Hepatic stellate cell (primary cell): ENCODE measurements at places on chromosomes 7 and 10.

GRCh38 chr10:29120216-29120615 is 168.7 kb upstream of the LYZL1 start:
- peak; percentile 19 for DNase-seq

GRCh38 chr7:100895956-100896731 is 456 bp upstream of the ACHE start:
- DNase-seq, result no peak

GRCh38 chr7:91609525-91609924 is 271.0 kb downstream of the MTERF1 start:
- DNase-seq, result no peak

- DNase-seq, result peak; percentile 19
These were observed 383.2 kb upstream of the ZMIZ1 start for GRCh38 chr10:78685466-78686103.

DNA sequence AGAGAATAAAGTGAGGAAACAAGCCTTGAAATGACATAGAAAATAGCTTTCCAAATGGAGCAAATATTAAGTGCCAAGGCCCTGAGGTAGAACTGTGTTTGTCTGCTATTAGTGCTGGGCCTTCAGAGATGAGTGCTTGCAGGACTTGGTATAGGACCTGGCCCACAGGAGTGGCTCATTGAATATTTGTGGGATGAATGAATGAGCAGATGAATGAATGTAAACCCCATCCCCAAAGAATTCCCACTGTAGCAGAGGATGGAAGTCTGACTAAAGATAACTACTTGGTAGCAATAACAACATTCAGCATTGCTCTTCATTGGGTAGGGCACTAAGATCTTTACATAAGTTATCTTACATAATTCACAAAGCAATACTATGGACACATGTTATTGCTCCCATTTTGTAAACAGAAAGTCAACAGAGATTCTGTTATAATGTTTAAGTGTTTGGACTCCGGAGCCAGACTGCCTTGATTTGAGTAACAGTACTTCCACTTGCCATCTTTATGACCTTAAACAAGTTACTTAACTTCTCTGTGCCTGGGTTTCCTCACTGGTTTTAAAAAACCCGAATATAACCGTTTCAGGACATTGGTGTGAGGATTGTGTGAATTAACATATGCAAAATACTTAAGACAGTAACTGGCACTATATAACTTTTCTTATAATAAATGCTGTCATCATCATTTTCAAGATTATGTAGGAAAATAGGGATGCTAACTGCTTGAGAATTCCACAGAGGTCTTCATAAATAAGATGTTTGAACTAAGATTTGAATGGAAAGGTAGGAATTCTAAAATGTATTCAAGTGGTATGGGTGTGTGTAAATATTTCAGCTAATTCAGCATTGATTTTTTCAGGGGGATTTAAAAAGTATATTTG is 141.9 kb downstream of the PRKG1 start:
- DNase-seq, result peak; percentile 4

GRCh38 chr7:114925434-114925833 is 3.5 kb downstream of the MDFIC start:
- DNase-seq, result no peak

- peak; percentile 53 for DNase-seq
These were observed 8.9 kb downstream of the CALY start for GRCh38 chr10:133327651-133328357.

DNA sequence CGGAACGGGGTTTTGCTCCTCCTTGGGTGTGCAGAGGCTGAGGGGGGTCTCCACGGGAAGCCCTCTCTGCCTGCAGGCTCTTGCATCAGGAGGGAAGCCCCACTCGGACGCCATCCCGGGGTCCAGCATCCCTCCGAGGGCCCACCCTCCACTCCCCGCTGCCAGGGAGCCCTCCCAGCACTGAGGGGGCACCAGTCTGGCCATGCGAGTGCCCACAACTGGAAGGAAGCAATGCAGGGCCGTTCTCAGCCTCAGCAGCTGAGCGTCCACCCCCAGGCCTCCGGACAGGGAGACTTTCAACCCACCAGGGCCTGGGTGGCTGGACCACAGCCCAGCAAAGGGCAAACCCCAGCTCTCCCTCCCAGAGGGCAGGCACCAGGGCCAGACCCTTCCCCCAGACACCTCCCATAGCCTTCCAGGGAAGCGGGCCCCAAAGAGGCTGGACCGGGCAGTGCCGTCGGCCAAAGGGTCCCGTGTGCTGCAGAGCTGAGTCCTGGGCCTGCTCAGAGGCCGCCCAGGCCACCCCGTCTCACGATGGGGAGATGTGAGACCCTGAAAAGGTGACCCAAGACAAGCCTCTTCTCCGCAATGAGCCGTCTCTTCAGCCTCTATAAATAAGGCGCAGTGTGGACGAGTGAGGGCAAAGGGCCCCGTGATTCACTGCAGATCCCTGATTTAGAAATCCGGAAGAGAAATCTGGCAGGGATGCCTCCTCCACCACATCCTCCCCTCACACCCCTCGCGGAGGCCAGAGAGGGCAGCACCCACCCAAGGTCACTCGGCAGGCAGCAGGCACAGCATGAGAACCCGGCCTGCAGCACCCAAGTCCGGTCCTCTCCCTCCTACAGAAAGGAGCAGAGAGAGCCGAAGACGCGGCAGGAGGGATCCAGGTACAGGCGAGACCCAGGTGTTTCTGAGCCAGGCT is 81.9 kb upstream of the DNAAF5 start:
- DNase-seq, result peak; percentile 86

GRCh38 chr10:95236068-95236903 is 42.2 kb downstream of the ACSM6 start:
- peak; percentile 29 for DNase-seq

DNA sequence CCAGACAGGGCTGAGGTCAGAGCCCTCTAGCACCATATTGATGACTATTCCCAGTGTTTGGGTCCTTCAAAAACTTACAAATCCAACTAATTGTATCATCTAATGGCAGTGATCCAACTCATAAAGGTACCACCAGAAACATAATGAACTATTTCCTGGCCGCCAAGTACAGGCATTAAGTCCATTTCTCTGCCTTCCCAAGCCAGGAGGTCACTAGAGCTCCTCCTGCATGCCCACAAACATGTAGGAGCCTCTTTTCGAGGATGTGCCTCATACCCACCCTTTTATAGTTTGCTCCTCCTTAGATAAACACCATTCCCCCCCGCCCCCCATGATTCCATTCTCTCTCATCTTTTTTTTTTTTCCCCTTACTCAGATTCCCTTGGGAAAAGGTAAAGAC is 91.3 kb downstream of the CHN2 start:
- DNase-seq, result no peak
